Activated CD8-positive, alpha-beta memory T cell treated with anti-CD3 and anti-CD28 coated beads for 48 hours (primary cell): ENCODE measurements at places on chromosomes 11 and 22.

DNA sequence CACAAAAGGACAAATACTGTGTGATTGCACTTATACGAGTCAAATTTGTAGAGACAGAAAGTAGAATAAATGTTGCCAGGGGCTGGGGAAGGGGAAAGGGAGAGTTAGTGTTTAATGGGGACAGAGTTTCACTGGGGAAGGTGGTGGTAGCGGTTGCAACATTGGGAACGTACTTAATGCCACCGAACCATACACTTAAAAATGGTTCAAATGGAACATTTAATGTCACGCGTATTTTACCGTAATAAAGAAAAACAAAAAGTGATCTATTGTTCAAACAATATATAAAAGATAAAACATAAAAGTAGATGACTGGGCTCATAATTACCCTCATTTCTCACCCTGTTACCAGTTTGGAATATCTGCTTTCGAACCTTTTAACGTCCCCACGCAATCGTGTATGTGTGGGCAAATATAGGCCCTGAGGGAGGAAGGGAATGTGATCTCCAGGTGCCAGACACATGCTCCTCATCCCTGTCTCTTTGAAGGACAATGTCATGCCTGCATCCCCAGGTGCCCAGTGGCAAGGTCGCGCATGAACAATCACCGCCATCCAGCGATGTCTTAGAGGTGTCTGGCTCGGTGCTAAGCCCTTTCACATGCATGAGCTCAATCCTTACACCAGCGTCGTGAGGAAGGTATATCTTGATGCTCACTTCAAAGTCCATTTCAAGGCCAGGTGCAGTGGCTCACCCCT lies 35.3 kb downstream of the LIF start:
- no peak for DNase-seq

DNA sequence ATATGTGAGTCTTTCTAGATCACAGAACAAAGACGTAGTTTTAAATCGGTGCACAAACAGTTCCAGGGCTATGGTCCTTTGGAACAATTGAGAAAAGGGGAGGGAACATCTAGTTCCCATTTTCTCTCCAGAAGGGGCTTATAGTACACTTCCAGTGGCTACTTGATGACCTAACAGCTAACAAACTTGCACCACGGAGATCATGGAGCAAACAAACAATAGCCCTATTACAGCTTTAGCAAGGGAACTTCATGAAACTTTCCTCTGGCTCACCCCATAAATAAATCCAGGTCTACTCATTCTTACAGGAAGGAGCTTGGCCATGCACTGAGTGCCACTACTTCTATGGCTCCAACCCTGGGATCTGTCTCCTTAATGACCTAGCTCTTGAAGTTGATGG lies 8.3 kb upstream of the FOLR2 start:
- no peak for DNase-seq

GRCh38 chr22:42969348-42969975 lies 45.5 kb downstream of the PACSIN2 start:
- DNase-seq = no peak

DNA sequence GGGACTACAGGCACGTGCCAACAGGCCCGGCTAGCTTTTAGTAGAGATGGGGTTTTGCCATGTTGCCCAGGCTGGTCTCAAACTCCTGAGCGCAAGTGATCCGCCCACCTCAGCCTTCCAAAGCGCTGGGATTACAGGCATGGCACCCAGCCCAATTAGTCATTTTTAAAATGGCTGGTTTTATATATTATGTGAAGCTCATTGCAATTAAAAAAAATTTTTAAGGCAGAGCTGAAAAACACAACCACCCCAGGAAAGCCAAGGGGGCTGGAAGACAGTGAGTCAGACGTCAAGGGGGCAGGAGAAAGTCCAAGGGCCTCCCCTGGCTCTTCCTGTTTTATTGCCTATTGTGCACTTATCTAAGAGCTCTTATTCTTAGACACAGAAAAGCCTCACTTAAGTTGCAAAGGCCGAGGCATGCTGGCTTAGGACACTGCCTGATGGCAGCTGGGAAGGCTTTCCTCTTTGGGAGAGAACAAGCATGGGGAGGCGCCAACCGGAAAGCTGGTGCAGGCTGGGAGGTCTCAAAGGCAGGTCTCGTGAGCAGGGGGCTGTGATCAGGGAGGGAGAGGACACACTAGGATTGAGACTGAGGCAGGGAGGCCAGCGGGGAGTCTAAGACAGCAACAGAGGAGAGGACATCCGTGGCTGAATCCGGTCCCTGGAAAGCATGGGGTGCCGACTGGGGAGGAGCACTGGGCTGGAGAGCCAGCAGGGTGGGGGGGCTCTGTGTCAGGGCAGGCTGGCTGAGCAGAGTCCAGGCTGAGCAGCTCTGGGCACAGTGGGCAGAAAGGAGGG lies 11.1 kb upstream of the OSM start:
- DNase-seq = no peak

- DNase-seq = no peak
Observed at GRCh38 chr11:111450480-111451320, 61.5 kb downstream of the BTG4 start.

DNA sequence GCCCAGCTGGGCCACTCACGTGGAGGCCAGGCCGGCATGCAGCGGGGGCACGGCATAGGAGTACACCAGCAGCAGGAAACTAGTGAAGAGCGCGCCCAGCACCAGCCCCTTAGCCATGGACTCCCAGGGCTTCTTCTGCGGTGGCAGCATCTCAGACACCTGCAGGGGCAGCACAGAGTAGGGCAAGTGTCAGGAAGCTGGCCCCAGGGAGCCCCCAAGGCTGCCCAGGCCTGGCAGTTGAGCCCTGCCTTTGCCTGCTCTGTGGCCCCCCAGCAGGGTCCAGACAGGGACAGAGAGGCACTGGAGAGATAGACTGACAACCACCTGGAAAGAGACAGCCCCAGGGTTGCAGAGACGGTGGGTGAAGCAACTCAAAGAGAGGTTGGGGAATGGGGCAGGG lies 10.7 kb upstream of the SEC14L6 start:
- no peak for DNase-seq

DNA sequence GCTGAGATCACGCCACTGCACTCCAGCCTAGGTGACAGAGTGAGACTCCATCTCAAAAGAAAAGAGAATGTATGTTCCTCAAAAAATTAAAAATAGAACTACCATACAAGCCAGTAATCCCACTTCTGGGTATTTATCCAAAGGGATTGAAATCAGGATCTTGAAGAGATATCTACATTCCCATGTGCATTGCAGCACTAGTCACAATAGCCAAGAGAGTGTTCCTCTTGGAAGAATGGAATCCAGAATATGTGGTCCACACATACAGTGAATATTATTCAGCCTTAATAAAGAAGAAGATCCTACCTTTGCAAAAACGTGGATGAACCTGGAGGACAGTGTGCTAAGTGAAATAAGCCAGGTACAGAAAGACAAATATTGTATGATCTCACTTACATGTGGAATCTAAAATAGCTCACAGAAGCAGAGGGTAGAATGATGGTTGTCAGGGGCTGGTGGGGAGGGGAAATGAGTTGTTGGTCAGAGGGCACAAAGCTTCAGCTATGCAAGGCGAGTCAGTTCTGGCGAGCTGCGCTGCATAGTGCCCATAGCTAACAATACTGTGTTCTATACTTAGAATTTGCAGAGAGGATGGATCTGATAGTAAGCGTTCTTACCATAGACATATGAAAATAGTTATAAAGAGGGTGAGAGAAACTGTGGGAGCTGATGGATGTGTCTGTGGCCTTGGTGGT lies 32.1 kb downstream of the GRIK4 start:
- DNase-seq = no peak

DNA sequence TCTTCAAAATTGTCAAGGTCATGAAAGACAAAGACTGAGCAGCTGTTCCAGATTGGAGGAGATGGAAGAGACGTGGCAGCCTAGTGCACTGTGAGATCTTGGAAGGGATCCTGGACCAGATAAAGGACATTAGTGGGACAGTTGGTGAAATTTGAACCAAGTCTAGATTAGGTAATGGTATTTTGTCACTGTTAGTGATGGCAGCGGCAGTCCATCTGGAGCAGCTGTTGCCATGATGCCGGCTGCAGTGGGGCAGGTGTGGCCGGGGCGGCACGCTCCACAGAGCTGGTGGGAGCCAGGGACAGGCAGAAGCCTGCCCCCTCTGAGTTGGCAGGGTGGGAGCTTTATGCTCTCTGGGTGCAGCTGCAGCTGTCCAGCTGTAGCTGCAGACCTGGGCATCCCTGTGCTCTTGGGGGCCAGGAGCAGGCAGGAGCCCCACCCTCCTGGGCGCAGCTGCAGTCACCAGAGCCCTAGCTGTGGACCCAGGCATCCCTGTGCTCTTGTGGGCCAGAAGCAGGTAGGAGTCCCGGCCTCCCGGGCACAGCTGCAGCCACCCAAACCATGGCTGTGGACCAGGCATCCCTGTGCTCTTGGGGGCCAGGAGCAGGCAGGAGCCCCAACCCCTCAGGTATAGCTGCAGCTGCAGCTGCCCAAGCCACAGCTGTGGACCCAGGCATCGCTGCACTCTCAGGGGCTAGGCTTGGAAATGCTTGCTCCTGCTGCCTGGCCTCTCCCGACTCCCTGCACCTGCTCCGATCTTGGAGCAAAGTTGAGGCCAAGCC lies 20.7 kb downstream of the DIXDC1 start:
- DNase-seq = no peak

DNA sequence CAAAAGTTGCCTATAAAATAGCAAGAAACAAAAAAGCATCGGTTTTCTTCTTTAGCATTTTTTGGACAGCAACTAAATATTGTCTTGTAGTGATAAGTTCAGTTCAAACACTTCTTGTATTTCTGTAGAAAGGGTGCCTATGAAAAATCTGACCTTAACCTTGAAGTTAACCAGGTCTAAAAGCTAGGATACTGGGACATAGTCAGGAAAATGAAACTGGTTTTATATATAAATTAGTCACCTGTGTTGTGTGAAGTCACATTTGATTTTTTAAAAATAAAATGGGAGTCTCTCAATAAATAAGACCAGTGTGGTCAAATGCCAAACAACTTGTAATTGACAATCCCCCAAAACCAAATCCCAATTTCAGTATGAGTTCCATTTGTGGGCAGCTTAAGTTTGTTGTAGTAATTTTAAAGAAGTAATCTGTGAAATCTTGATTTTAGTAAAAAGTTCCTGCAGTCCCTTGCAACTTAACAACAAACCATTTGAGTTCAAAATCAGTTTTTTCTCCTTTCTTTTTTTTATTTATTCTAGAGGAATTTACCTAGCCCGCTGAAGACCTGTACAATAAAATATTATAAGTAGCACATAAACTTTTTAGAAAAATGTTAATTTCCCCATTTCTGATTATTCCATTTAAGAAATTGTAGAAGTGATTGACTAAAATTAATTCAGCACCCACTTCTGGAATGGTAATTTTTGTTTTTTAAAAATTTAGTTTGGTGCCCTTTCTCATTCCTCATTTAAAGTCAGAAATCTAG lies 84.5 kb upstream of the PPARA start:
- DNase-seq = no peak

DNA sequence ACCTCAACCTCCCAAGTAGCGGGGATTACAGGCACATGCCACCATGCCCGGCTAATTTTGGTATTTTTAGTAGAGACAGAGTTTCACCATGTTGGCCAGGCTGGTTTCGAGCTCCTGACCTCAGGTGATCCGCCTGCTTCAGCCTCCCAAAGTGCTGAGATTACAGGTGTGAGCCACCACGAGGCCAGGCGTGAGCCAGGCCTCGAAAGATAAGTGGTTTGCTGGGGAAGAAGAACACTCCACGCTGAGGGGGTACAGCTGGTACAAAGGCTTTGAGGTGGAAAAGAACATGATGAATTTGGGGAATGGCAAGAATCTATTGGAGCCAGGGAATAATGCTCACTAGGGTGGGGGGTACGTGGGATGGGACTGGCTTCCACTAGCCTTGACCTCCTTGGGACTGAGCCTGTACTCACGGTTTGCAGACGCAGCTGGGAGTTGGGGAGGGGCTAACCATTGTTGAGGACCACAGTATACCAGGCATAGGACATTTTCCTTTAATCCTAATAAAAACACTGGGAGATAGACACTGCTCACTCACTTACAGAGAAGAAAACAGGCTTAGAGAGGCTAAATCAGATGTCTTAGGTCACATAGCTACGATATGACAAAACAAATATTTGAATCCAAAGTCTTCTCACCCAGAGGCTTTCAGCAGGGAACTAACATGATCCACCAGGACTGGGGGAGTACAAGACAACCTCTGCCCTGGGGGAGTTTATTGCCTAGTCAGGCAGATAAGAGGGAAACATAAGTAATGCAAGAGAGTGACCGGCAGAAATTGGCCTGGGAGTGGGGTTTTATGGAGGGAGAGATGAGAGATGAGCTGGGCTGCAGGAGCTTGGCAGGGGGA lies 4.9 kb downstream of the SLCO2B1 start:
- no peak for DNase-seq

DNA sequence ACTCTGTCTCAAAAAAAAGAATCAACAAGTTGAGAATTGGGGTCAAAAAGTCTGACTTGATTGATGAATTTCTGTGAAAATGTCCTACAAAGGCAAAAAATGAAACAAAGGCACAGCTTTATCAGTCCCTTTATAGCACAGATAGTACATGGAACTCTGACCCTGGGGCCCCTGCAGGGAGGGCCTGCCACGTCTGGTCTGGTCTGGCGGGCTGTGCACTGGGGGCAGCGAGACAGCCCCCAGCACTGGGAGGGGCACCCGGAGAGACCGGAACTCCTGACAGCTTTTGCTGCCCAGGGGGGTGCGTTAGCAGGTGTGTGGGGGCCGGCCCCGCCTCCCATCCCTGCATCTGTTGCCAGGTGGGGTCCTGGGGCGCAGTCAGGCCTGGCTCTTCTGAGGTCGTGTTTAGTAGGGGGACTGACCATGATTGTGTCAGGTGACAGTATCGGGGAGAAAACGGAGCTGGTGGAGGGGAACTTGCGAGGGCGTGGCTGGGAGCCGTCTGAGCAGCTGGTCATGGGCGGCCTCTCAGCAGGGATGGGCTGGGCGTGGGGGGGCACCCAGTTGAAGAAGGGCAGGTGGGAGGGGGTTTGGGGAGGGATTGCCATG lies 51.7 kb downstream of the GRAMD4 start:
- no peak for DNase-seq

DNA sequence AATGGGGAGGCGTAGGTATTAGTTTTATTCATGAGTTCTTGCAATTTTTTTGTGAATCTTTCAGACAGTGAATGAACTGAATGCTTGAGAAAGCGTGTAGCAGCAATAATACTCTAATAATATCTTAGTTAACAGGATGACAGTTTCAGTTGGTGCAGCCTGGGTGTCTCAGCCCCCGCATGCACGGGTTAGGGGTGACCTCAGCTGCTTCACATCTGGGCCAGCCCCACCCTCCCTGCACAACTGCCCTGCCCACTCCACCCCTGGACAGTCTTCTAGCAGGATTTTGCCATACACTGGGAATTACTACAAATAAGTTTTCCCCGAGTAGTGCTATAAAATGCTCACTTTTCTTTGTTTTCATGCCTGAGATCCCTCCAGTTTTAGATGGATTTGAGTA lies 83.2 kb downstream of the ST3GAL4 start:
- DNase-seq = no peak

GRCh38 chr22:30574997-30575671 lies 669 bp upstream of the GAL3ST1 start:
- DNase-seq = no peak

GRCh38 chr22:37023743-37024338 lies 4.3 kb downstream of the MPST start:
- no peak for DNase-seq

- DNase-seq = no peak
Observed at GRCh38 chr11:61599968-61600710, 19.3 kb upstream of the SYT7 start.
